Stimulated activated CD8-positive, alpha-beta memory T cell treated with anti-CD3 and anti-CD28 coated beads, Interleukin-4, amount 100 ng/mL, for 4 hours (primary cell): ENCODE measurements at places on chromosomes 1 and 21.

GRCh38 chr1:25439287-25439686, 8.6 kb downstream of the MACO1 start:
- DNase-seq: no peak

DNA sequence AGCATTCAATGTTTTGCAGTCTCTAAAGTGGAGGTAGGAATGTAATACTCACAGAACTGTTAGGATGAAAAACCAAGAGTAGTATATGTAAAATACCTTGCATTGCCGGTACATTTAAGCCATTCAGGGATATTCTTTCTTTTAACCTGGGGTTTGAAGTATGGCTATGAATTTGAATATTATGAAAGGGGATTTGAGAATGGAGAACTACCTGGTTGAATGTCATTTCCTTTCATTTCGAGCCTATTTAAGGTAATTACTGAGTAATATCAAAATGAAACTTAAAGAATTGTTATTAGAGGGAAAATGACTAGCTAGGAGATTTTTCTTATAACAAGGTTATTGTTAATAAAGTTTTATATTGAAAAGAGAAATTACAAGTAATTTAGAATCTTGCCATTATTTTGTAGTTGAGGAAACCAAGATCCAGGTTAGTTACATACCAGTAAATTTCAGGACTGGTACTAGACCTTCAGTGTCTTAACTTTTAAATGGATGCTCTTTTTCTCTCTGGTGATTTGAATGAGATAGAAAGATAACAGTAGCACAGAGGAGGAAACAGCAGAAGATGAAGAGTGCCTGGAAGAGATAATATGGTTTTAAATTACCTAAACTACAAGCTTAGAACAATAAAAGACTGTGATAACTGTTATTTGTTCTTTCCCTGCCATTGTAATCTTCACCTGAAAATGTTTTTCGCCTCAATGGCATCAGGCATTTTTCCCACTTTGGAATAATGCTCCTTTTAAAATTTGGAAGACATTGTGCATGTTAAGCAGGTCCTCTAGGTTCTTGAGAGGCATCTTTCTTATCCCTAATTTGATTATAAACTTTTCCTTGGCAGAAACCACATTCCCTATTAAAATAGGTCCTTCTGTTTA, 103.2 kb downstream of the PKN2 start:
- DNase-seq: no peak

GRCh38 chr21:33943293-33943692, 27.7 kb upstream of the ATP5PO start:
- DNase-seq: no peak

DNA sequence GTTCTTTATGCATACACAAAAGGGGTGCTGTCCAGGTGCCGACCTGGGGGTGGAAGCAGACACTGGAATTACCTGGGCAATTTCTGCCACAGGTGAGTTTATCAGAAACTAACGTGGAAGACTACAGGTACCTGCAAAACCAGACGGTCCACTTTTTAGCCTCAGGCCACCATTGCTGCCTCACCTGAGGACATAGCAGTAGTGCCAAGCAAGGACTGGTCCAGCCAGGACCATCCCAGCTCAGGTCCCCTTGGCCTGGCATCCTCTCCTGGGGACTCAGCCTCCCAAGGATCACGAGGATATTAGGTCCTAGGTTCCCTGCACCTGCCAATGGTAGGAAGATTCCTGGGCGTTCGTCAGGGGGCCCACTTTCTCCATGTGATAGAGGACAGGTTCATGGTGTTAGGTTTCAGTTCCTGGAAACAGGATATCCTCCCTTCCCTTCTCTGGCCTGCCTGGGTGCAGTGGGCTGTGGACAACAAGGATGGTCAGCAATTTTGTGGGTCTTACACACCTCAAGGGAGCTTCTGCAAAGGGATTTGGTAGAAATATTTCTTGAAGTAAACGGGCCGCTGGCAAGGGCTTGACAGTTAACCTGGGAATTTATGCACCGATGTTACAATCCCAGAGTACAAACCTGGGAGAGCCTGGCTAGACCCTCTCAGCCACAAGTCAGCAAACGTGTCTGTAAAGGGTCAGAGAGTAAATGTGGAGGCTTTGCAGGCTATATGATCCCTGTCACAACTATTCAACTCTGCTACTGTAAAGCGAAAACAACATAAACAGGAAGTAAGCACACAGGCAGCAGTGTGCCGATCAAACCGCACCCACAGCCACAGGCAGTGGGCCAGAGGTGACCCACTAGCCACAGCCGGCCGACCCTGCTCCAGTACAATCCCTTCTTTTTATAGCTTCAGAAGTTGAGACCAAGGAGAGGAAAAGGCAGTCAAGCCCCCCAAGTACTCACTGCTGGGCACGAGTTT, 71.4 kb upstream of the RAB4A start:
- no peak for DNase-seq

DNA sequence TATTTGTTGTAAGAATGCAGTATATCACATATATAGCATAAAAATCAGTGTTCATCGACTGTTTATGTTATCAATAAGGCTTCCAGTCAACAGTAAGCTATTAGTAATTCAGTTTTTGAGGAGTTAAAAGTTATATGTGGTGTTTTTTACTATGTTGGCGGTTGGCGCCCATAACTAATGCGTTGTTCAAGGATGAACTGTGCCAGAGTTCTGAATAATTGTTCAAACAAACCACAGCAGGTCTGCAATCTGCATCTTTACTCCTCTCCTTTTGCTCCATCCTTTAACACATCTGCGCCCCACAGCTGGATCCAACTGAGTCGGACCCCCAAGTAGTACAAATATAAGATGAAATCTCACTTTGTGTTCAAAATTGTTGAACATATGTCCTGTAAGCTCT, 836.1 kb downstream of the LTN1 start:
- no peak for DNase-seq

- DNase-seq: peak; percentile 1
Observed at GRCh38 chr21:38938343-38938742, 132.6 kb downstream of the ETS2 start.

DNA sequence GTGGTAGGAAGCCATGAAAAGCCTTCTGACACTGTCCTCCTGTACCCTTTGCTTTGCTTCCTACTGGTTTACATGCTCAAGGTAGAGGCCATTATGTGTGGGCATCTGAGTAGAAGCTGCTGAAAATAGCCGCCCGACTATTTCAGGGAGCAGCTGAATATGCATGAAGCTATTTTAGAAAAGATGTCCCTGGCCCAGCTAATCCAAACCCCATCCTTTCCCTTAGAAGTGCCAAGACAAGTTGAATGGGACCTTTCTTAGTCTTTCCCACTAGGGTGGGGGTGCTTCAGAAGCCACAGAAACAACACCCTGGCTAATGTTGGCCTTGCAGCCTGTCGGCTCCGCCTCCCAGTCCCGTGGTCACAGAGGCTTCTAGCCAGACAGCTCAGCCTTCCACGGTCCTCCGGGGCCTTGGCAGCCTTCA, 205.1 kb upstream of the EDN2 start:
- no peak for DNase-seq

GRCh38 chr1:121546830-121547591, 362.2 kb downstream of the SRGAP2C start:
- DNase-seq: no peak
